ENCODE measurements at places on chromosomes 2 and 18.
A peak's percentile ranks its signal among the peaks of the same experiment; 100 is the strongest.

GRCh38 chr2:24702800-24703199 lies 90.4 kb downstream of the PTRHD1 start:
- DNase-seq: no peak

- DNase-seq: peak; percentile 62
These were observed 54.6 kb upstream of the GPR17 start for GRCh38 chr2:127591221-127591923.

GRCh38 chr2:15145919-15146318 lies 415.2 kb downstream of the NBAS start:
- DNase-seq: no peak

GRCh38 chr18:44848644-44849335 lies 168.1 kb downstream of the SETBP1 start:
- no peak for DNase-seq

GRCh38 chr2:202072226-202072625 lies 829 bp upstream of the KIAA2012 start:
- no peak for DNase-seq

- DNase-seq: no peak
These were observed 51.0 kb downstream of the SF3B1 start for GRCh38 chr2:197383825-197384224.

DNA sequence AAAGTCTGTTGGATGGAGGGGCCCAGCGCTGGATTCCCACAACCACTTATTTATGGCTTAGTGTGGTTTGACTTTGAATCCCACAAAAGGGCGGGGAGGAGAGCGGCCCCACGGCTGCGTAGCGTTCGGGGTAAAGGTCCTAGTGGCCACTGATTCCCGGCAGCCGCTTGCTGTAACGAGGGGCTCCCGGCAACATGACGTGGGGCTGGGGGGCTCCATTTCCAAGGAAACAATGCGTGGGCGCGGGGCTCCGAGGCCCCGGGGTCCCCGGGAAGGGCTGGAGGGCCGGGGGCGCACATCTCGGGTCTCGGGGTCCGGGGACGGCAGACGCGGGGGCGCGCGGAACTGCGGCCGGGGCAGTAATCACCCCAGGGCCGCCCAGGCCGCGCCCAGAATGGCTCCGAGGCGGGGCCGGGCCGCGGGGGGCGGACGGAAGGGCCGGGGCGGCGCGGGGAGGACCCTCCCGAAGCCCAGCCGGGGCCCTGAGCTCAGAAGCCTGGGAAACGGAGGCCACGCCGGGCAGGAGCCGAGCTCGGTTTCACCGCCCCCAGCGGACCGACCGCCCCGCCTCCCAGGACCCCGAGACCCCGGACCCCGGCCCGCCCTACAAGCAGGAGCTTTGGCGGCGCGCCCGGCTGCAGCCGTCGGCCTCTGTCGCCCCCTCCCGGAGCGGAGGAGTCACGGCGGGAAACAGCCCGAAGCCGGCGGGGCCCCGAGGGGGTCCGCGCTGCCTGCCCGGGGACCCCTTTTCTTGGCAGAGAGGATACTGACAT lies 11.9 kb upstream of the MLPH start:
- DNase-seq: peak; percentile 79
